ENCODE measurements at places on chromosomes 3 and 15. TPM values are rescaled to one million over a fixed set of nuclear protein-coding genes. Genes with fewer than 3 reads are reported as not detected.

Gene KLHL40
- not detected for total RNA-seq

Gene PTH1R
- 0.85 TPM for total RNA-seq

Gene CISH
- total RNA-seq, result 1.2 TPM

DNA sequence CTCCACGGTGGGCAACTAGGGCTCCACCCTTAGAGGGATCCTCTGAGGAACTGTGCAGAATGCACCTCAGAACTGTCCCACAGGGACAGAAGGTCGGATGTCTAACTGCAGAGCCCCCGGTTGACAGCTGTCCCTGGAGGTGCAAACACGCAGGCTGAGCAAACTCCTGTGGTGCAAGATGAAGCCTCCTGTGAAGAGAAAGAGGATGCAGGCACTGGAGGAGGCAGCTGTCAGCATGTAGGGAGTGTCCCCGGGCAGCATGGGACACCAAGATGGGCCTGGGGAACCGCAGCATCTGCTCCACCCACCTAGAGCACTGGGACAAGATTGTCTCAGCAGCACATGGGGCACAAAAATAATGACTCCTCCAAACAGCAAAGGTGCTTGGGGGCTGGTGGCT lies 258.9 kb downstream of the ABHD5 start:
- H3K27me3 ChIP-seq, result peaks cover 38% of the 10 kb centered on the region
- no peak overlapping the region for H3K27ac ChIP-seq

- H3K4me1 ChIP-seq, result peaks cover 18% of the 10 kb centered on the region
- peaks cover 12% of the 10 kb centered on the region for H3K36me3 ChIP-seq
- H3K4me3 ChIP-seq, result no peak overlapping the region
- H3K27me3 ChIP-seq, result 0 out of 2 replicates have a peak, but pooled peaks cover 2% of the 10 kb centered on the region
- DNase-seq, result no peak
These were observed 276.4 kb upstream of the TTC14 start for GRCh38 chr3:180325533-180325932.

DNA sequence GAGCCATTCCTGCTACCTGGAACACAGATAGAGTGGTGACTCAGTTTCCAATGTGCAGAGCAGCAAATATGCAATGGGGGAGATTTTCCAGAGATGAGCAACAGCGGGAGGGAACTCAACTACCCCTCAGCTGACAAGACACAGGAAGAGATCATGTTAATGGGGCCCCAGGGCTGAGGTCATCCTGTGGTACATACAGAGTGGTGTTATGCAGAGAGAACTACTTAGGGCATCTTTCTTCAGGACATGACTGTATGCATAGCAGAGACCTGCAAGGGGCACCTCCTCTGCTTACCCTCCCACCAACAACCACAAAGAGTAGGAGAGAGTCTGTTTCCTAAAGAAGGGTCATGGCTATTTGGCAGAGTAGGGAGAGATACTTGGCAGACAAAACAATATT lies 6.8 kb upstream of the TBC1D5 start:
- H3K27me3 ChIP-seq, result peaks cover 5% of the 10 kb centered on the region
- no peak overlapping the region for H3K27ac ChIP-seq
- no peak for DNase-seq
- peaks cover 24% of the 10 kb centered on the region for H3K4me1 ChIP-seq

GRCh38 chr15:64767203-64767602 lies 8.2 kb downstream of the RBPMS2 start:
- H3K4me1 ChIP-seq, result no peaks in the 10 kb centered on the region
- no peak for DNase-seq
- no peaks in the 10 kb centered on the region for H3K36me3 ChIP-seq
- H3K4me3 ChIP-seq, result no peak overlapping the region

GRCh38 chr3:29236146-29236840 lies 44.6 kb upstream of the RBMS3 start:
- no peaks in the 10 kb centered on the region for H3K27me3 ChIP-seq
- H3K4me1 ChIP-seq, result peaks cover 54% of the 10 kb centered on the region
- H3K27ac ChIP-seq, result no peak overlapping the region
- DNase-seq, result no peak

Measured in HFFc6 (cell line).